ENCODE measurements at places on chromosomes 16 and 17.

GRCh38 chr16:87681981-87682570 is 79.8 kb downstream of the JPH3 start:
- H3K36me3 ChIP-seq, result no peaks in the 10 kb centered on the region
- no peak overlapping the region for H3K4me3 ChIP-seq
- no peaks in the 10 kb centered on the region for H3K27me3 ChIP-seq
- H3K27ac ChIP-seq, result no peak overlapping the region

GRCh38 chr17:9672266-9672665 is 26.9 kb downstream of the USP43 start:
- H3K4me3 ChIP-seq, result no peak overlapping the region
- no peak for DNase-seq
- H3K36me3 ChIP-seq, result no peaks in the 10 kb centered on the region
- peaks cover 12% of the 10 kb centered on the region for H3K4me1 ChIP-seq
- H3K27me3 ChIP-seq, result peaks cover 20% of the 10 kb centered on the region

DNA sequence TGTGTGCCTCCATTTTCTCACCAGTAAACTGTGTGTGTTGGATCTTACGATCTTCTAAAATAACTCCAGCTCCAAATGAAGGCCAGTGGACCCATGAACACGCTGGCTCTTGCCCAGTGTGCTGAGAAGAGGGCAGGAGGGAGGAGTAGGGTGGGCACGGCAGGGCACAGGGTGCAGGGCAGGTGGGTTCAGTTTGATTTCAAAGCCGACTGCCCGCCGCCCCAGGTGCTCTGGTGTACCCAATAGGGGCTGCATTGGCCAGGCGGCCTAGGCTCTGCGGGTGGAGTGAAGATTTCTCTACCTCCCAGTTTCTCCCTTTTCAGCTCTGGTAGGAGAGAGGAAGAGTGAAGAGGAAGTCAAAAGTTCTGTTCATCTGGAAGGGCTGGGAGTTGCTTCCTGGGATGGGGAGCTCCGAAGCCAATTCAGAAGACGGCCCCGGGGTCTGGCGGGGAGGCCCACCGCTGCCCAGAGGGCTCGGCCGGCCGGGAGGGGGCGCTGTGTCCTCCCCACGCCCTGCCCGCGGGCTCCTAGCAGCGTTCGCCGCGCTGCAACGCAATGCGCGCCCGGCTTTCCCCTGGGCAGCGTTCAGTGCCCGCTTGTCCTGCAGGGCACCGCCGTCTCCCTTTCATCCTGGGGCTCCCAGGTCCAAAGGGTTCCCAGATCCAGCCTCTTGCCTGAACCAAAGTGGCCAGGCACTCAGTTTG is 1.1 kb upstream of the CRHR1 start:
- peaks cover 4% of the 10 kb centered on the region for H3K4me1 ChIP-seq
- peak overlapping the region; percentile 59 for H3K4me3 ChIP-seq
- peak; percentile 28 for DNase-seq
- no peaks in the 10 kb centered on the region for H3K36me3 ChIP-seq
- H3K27ac ChIP-seq, result no peak overlapping the region

DNA sequence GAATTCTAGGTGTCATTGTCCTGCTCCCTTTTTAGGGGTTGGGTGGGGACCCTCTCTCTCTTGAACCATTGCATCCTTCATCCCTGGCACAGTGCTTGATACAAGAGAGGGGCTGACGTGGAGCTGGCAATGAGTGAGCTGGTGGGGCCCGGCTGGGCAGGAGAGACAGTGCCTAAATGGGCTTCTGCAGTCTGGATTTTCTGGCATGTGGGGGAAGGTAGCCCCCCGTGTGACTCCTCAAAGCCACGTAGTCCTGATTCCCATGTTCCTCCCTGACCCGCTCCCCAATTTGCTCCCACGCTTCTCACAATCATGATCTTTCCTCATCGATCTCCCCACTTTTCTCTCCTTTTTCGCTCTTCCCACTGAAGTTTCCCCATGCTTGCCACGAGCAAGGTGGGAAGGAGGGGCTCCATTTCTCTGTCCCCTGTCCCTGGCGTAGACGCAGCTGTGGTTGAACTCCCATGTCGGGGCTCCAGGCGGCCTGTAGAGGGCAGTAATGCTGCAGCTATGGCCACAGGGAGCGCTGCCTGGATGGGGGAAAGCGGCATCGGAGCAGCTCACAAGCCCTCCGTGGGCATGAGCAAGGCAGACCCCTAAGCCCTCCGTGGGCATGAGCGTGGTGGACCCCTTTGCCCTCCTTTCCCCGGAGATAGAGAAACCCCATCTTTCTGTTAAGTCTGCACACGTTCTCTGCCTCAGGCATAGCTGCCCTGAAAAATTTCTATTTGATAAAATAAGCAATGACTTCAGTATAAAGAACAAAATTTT is 47.5 kb downstream of the HAPSTR1 start:
- H3K36me3 ChIP-seq, result no peaks in the 10 kb centered on the region
- H3K4me1 ChIP-seq, result peaks cover 30% of the 10 kb centered on the region
- DNase-seq, result peak; percentile 74
- peaks cover 2% of the 10 kb centered on the region for H3K27me3 ChIP-seq
- H3K27ac ChIP-seq, result no peak overlapping the region
- H3K4me3 ChIP-seq, result no peak overlapping the region

DNA sequence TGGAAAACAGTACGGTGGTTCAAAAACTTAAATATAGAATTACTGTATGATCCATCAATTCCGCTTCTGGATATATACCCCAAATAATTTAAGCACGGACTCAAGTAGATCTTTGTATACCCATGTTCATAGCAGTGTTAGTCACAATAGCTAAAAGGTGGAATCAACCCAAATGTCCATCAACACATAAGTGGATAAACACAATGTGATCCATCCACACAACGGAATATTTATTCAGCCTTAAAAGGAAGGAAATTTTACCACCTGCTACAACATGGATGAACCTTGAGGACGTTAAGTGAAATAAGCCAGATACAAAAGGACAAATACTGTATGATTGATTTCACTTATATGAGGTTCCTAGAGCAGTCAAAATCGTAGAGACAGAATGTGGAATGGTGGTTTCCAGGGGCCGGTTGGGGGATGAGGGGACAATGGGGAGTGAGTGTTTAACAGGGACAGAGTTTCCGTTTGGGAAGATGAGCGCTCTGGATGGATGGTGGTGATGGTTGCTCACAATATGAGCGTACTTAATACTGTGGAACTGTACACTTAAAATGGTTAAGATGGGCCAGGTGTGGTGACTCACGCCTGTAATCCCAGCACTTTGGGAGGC is 5.4 kb upstream of the RNF222 start:
- H3K4me1 ChIP-seq, result peaks cover under 1% of the 10 kb centered on the region
- no peak for DNase-seq
- H3K4me3 ChIP-seq, result no peak overlapping the region
- H3K27ac ChIP-seq, result no peak overlapping the region
- H3K27me3 ChIP-seq, result peaks cover 18% of the 10 kb centered on the region

DNA sequence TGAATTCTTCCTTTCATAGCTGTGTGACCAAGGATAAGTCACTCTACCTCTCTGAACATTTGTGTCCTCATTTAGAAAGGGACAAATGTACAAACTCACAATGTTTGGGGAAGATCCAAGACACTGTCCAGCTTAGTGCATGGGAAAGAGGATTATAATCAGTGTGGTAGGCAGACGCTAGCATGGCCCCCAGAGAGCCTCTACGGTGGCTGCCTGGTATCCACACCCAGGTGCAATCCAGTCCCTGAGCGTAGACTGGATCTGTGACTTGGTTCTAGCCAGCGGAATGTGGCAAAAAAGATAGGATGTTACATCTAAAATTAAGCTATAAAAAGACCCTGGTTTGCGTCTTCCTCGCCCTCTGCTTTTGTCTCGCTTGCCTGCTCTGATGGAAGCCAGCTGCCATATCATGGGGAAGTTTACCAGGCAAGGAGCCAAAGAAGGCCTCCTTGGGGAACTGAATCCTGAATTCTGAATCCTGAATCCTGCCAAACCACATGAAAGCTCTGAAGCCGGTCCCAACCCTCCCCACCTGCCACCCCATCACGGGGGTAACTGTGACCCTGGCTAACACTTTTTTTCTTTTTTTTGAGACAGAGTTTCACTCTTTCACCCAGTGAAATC is 51.7 kb downstream of the PLXDC1 start:
- peaks cover 3% of the 10 kb centered on the region for H3K27me3 ChIP-seq
- no peak for DNase-seq

GRCh38 chr16:23068079-23068736 is 81.0 kb downstream of the USP31 start:
- no peak overlapping the region for H3K4me3 ChIP-seq
- peaks cover 6% of the 10 kb centered on the region for H3K36me3 ChIP-seq
- H3K27me3 ChIP-seq, result no peaks in the 10 kb centered on the region
- no peak for DNase-seq
- no peaks in the 10 kb centered on the region for H3K4me1 ChIP-seq

DNA sequence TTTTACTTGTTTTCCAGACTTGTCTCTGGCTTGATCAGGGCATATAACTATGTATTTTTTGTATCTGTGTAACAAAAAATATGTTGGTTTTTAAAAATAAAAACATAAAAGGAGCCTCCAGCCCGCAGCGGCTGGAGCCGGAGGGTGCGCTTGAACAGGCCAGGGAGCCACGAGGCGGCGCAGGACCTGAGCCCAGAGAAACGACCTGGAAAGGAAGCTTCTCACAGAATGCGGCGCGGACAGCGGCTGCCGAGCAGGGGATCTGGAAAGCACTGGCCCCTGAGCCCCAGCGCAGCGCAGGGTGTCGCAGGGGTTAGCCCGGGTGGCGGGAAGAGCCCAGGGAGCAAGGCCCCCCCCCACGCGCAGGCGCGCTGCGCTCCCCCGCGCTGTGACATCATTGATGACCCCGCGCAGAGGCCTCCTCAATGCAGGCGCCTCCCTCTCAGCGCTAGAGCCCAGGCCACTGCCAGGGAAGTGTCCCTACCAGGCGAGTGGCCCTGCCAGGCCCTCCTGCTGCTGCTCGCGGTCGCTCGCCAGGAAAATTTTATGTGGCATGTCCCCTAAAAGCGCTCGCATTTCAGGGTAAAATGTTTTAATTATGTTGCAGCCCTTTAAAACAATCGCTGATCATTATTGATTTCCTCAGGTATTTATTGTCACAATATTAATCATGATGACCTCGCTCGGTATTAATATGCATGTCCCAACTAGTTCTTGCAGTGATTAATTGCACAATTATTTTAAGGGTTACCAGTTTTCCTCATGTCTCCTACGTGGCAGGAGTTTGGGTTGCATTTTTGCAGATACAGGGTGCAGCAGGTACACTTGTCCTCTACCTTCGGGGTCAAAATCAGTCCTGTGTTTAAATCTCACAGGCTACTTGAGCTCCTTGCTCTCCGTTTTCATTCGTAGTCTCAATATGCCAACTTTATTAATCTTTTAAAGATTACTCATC is 134.2 kb downstream of the USP22 start:
- H3K36me3 ChIP-seq, result no peaks in the 10 kb centered on the region
- H3K4me3 ChIP-seq, result peak overlapping the region; percentile 71
- H3K27me3 ChIP-seq, result peaks cover 11% of the 10 kb centered on the region
- peak overlapping the region; percentile 66 for H3K27ac ChIP-seq
- peaks cover 8% of the 10 kb centered on the region for H3K4me1 ChIP-seq

GRCh38 chr16:616733-617586 is 13.8 kb upstream of the WFIKKN1 start:
- no peak overlapping the region for H3K4me3 ChIP-seq
- H3K4me1 ChIP-seq, result no peaks in the 10 kb centered on the region
- no peaks in the 10 kb centered on the region for H3K36me3 ChIP-seq
- no peak for DNase-seq

- no peak for DNase-seq
- peak overlapping the region; percentile 96 for H3K27ac ChIP-seq
- H3K27me3 ChIP-seq, result peaks cover 4% of the 10 kb centered on the region
- H3K4me3 ChIP-seq, result peak overlapping the region; percentile 95
- peaks cover 18% of the 10 kb centered on the region for H3K4me1 ChIP-seq
- peaks cover 43% of the 10 kb centered on the region for H3K36me3 ChIP-seq
These were observed 3.2 kb downstream of the ACTG1 start for GRCh38 chr17:81509207-81509971.

DNA sequence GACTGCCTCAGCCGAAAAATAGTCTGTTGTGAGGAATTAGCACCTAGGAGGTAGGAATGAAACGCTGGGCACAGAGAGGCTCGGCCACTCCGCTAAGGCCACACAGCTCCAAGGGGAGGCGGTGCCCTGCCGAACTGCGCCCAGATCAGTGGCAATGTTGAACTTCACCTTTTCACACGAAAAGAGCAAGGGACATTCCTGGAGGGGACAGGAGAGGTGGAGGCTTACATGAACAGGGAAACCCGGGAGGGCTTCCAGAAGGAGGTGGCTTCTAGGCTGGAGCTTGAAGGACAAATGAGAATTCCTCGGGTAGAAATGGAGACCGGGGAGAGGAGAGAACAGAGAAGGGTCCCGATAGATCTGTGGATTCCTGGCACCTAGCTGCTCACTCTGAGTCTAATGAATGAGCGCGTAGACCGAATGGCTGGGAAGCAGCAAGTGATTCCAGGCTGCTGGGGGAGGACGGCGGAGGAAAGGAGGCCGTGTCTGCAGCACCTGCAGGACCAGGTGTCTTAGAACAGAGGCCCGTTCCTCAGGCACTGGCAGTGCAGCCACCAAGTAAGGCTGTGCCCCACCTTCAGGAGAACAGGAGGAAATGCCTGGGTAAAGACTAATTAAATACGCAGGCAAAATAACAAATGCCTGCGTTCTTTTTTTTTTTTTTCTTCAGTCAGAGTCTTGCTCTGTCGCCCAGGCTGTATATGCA is 722 bp upstream of the SLC38A10 start:
- H3K4me1 ChIP-seq, result peaks cover 36% of the 10 kb centered on the region
- H3K27ac ChIP-seq, result peak overlapping the region; percentile 96
- peaks cover 3% of the 10 kb centered on the region for H3K27me3 ChIP-seq
- peak overlapping the region; percentile 94 for H3K4me3 ChIP-seq
- peaks cover 14% of the 10 kb centered on the region for H3K36me3 ChIP-seq

GRCh38 chr17:6654841-6655731 is 3.5 kb downstream of the C17orf100 start:
- no peak for DNase-seq
- peak overlapping the region; percentile 54 for H3K4me3 ChIP-seq
- H3K27ac ChIP-seq, result no peak overlapping the region
- peaks cover 12% of the 10 kb centered on the region for H3K36me3 ChIP-seq
- H3K27me3 ChIP-seq, result peaks cover 23% of the 10 kb centered on the region
- H3K4me1 ChIP-seq, result peaks cover 48% of the 10 kb centered on the region

DNA sequence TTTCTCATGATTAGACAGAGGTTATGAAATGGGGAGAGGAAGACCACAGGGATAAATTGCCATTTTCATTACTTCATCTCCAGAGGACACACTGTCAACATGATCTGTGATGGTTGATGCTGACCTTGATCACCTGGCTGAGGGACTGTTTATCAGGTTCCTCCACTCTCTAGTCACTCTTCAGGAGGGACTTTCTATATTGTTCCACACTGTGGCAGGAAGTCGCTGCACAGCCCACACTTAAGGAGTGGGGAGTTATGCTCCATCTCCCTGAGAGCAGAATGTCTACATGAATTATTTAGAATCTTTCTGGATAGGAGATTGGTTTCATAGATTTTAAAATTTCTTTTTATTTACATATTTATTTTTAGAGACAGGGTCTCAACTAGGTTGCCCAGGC is 46.7 kb downstream of the CYB5B start:
- H3K27me3 ChIP-seq, result no peaks in the 10 kb centered on the region
- peaks cover 29% of the 10 kb centered on the region for H3K4me1 ChIP-seq
